Activated T-cell treated with anti-CD3 and anti-CD28 coated beads, Interleukin-2, amount 50 U/mL, for 24 hours (primary cell): ENCODE measurements at places on chromosomes 3 and 15.

DNA sequence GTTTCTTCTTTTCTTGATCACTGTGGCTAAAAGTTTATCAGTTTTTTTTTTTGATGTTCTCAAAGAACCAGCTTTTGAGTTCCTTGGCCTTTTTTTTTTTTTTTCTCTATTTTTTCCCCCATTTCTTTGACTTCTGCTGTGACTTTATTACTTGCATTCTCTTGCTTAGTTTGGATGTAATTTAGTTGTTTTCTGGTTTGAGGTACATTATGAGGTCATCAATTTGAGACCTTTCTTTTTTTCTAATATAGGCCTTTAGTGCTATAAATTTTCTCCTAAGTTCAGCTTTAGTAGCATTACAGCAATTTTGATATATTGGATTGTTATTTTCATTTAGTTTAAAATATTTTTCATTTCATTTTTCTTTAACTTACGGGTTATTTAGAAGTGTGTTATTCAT is 35.3 kb downstream of the TCF12 start:
- peaks cover 28% of the 10 kb centered on the region for H3K4me1 ChIP-seq
- DNase-seq: no peak

DNA sequence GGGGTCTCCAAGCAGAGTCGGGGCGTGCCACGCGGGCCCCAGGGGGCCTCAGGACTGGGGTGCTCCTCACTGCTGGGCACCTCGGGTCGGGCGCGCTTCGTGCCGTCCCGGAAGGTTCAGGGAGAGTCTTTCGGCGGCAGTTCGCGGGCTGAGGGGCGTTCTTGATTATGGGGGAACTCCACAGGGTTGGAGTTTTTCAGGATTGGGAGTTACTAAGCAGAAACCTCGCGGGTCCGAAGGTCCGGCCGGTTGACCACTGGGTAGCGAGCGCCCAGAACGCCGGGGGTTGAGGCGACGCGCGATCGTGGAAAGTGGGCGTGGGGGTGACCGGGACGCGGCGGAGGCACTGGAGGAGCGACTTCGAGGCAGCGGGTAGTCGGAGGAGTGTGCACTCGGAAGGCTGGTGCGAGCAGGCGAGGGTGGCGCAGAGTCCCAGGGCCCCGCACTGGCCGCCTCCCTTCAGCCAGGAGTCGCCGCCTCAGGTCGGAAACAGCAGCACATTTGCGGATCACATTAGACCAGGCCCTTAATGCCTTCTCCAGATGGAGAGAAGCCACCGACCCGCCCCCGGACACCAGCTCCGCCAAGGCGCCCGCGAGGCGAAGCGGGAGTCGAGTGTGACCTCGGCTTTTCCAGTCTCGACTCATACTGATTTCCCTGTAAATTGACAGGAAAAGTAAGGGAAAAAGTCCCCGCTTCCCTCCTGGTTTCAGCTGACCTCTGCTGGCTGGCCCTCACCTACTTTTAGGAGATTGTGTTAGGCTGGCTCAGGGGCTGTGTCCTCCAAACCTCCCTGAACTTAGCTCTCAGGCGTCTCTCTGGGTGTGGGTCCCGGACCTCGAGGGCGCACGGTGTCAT is 685 bp downstream of the ADAMTSL3 start:
- no peaks in the 10 kb centered on the region for H3K36me3 ChIP-seq
- no peak overlapping the region for H3K27ac ChIP-seq
- no peaks in the 10 kb centered on the region for H3K4me1 ChIP-seq
- no peak overlapping the region for H3K4me3 ChIP-seq

DNA sequence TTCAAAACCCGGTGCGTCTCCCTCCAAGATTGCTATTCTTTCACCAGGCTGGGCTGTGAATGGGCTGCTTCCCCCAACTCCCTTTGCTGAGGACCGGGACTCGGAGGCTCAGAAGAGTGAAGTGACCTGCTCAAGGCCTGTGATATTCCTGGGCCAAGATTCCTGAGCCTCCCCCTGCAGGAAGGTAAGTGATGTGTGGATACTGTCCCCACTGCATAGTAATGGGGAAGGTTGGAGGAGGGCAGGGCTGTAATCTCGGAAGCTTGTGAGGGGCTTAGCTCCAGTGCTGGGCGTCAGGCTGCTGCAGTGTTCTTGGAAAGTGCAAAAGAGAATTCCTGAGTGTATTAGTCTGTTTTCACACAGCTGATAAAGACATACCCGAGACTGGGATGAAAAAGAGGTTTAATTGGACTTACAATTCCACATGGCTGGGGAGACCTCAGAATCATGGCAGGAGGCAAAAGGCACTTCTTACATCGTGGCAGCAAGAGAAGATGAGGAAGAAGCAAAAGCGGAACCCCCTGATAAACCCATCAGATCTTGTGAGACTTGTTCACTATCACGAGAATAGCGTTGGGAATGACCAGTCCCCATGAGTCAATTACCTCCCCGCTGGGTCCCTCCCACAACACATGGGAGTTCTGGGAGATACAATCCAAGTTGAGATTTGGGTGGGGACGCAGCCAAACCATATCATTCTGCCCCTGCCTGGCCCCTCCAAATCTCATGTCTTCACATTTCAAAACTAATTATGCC is 67.6 kb downstream of the EFCAB12 start:
- no peaks in the 10 kb centered on the region for H3K36me3 ChIP-seq
- no peak for DNase-seq
- H3K27ac ChIP-seq: no peak overlapping the region
- H3K4me1 ChIP-seq: no peaks in the 10 kb centered on the region

- H3K36me3 ChIP-seq: no peaks in the 10 kb centered on the region
- peaks cover 7% of the 10 kb centered on the region for H3K4me1 ChIP-seq
- DNase-seq: peak; percentile 37
- peaks cover 41% of the 10 kb centered on the region for H3K27me3 ChIP-seq
- no peak overlapping the region for H3K4me3 ChIP-seq
- H3K27ac ChIP-seq: no peak overlapping the region
These were observed 12.4 kb downstream of the NTRK3 start for GRCh38 chr15:88243895-88244787.

- no peak for DNase-seq
- no peak overlapping the region for H3K4me3 ChIP-seq
- H3K36me3 ChIP-seq: no peaks in the 10 kb centered on the region
- no peaks in the 10 kb centered on the region for H3K27me3 ChIP-seq
- H3K27ac ChIP-seq: no peak overlapping the region
These were observed 53.0 kb upstream of the DAZL start for GRCh38 chr3:16658004-16658924.

GRCh38 chr3:55718521-55718921 is 231.4 kb upstream of the WNT5A start:
- H3K4me1 ChIP-seq: no peaks in the 10 kb centered on the region
- no peak overlapping the region for H3K27ac ChIP-seq
- no peak overlapping the region for H3K4me3 ChIP-seq
- peaks cover 6% of the 10 kb centered on the region for H3K27me3 ChIP-seq

DNA sequence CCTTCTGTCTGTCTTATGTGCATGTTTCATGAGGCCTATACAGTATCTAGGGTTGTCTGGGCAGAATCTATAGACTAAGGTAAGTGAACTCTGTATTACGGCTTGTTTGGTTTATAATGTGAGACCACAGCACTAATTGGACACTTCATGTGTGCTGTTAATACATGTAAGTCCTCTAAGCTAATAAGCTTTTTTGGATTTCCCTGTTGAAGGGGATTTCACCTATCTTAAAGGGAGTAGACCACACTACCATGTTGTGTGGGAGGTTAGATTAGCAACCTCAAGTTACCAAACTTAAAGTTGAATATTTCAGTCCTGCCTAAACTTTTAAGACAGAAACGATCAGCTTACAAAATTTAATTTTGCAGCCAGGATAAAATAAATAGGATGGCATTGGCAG is 189.8 kb upstream of the GOLIM4 start:
- H3K4me1 ChIP-seq: no peaks in the 10 kb centered on the region
- no peaks in the 10 kb centered on the region for H3K36me3 ChIP-seq
- DNase-seq: no peak

DNA sequence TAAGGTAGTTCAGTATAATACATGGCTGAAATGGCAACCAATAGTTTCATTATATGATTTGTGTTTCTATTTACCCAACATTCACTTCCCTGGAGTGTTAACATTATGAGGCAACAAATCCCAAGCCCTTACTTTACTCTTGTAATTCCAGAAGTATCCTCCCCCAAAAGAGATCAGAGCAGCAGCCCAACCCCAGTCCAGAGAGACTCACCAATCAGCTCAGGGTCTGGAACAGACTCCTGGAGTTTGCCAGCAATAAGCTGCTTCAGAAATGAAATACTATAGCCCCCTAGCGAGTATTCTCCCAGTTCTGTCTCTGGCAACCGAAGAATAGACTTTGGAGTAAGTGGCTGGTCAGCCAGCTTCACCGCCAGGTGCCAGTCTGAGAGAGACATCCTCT is 2.5 kb downstream of the UBL7 start:
- no peak for DNase-seq
- no peak overlapping the region for H3K4me3 ChIP-seq
- H3K4me1 ChIP-seq: peaks cover 54% of the 10 kb centered on the region
- H3K27me3 ChIP-seq: no peaks in the 10 kb centered on the region
